ENCODE measurements at places on chromosomes 11 and 22.

GRCh38 chr11:45974806-45975205, 52.4 kb downstream of the LARGE2 start:
- DNase-seq = no peak

- no peak for DNase-seq
Observed at GRCh38 chr22:47442821-47443220, 680.4 kb downstream of the TBC1D22A start.

- no peak for DNase-seq
Observed at GRCh38 chr11:442611-443081, 835 bp upstream of the ANO9 start.

GRCh38 chr11:65159012-65159411, 11.0 kb upstream of the SPDYC start:
- DNase-seq = no peak

DNA sequence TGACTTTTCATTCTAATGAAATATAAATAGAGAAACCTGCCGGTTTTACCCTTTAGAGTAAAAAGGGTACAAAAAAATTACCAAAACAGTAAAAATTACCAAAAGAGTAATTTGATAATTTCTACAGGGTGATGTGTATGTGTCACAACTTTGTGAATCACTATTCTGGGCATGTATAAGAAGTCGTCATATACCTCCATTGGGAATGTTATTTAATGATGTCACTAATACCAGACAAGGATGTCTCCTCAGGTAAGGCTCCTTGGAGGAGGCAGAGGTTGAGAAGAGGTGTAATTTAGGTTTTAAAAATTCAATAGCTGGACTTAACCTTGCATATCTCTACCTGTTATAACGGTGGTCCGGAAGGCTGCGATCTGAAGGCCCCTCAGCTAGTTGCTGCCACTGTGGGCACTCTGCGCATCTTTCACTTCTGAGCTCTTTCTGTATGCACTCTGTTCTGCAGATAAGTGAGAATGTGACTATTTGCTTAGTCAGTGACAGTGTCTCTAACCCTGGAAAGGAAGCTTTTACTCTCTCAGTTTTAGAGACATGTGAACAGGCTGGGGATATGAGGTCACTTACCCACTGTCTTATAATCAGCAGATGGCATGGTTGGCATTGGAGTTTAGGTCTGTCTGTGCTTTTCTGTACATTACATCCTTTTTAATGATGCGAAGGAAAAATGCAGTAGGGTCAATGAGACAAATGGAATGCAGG, 987 bp upstream of the NCR3LG1 start:
- no peak for DNase-seq

DNA sequence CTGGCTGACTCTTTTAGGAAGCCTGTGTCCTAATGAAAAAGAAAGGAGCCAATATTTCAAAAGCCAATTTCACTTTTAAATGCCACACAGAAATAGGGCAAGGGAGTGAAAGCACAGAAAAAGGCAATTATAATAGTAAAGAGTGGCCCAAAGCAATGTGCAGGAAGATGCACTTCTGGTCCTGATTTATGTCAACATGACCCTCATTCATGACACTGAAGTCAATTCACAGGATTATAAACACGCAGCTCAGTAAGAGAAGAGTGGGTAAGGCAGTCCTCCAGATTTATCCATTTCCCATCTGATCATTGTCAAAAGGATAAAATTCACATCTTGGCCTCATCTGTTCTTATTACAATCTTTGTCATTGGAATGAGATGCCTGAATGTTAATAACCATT, 1049.7 kb upstream of the RAG2 start:
- DNase-seq = no peak

GRCh38 chr22:43837666-43838065, 24.6 kb downstream of the SULT4A1 start:
- DNase-seq = no peak

DNA sequence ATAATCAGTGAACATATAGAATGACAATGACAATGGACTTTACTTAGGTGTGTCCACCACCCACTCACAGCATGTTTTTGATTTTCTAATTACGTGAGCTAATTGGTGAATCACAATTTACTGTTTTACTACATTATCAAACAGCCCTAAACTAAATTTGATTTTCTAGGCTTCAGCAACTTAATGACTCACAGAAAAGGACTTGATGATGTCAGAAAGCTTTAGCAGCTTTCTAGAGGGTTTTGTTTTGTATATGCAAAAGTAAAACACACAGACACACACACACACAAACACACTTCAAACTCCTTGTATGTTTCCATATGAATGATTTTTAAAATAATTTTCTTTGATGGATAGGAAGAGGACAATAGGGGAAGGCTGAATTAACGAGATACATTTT, 878.6 kb upstream of the CCDC90B start:
- DNase-seq = no peak

GRCh38 chr11:103988595-103988969, 47.9 kb upstream of the DDI1 start:
- DNase-seq = no peak

GRCh38 chr11:78886616-78887015, 312.0 kb upstream of the NARS2 start:
- no peak for DNase-seq

Measured in muscle of back (tissue), 13 donors.